ENCODE measurements at places on chromosomes 5 and 9.

DNA sequence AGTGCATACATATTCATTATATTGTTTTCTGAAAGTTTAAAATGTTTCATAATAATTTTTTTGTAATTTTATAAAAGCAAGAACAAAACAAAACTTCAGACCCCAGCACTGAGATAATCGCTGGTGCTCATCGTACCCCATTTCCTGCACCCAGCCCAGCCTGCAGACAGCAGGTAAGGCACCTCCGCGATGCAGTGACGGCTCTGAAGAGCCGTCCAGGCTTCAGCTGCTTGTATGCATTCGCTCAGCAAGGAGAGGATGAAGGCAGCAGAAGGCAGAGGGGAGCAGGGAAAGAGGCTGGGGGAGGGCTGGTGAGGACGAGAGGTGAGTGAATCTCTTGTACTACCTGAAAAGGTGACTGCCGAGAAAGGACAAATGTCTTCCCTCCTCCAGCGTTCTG is 153.5 kb downstream of the TTLL11 start:
- DNase-seq = no peak

GRCh38 chr9:88661759-88662158 is 126.8 kb downstream of the NXNL2 start:
- no peak for DNase-seq

GRCh38 chr9:6897207-6897822 is 139.5 kb downstream of the KDM4C start:
- DNase-seq = no peak

DNA sequence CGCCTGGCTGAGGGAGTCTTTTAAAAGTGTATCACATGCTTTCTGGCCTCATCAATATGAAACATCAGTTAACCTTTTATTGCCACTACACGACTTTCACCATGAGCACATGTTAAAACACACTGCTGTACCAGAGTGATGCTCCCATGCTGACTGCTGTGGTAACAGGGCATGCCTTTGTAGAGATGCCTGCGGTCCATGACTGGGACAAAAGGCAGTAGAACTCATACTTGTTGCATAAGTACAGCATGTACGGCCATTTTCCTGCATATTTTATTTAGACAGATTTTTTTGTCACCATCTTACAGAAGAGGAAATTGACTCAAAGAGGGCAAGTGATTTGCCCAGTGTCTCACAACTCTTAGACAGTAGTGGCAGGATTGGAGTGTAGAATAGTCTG is 105.7 kb upstream of the ADAMTSL1 start:
- DNase-seq = peak; percentile 61

DNA sequence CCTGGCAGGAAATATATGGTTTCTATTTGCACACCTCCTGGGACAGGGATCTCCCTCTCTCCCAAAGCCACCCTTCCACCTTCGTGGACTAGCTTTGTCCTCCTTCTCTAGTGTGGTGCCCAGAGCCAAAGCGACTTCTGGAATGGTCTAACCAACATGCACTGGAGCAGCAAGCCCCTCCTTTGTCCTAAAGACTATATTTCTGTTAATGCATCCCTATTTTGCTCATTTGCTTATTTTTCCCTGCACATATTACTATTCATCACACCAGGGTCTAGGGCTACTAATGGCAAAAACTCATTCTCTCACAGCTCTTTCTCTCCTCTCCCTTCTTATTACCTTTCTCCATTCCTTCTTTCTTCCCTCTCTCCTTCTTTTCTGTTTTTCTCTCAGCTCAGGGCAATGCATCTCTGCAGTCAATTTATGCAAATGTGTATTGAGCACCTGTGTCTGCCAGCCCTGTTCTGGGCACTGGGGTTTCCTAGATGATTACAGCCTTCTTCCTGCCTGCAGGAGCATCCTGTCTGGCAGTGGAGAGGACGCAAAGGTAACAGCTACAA is 2.8 kb upstream of the NEURL1B start:
- no peak for DNase-seq

DNA sequence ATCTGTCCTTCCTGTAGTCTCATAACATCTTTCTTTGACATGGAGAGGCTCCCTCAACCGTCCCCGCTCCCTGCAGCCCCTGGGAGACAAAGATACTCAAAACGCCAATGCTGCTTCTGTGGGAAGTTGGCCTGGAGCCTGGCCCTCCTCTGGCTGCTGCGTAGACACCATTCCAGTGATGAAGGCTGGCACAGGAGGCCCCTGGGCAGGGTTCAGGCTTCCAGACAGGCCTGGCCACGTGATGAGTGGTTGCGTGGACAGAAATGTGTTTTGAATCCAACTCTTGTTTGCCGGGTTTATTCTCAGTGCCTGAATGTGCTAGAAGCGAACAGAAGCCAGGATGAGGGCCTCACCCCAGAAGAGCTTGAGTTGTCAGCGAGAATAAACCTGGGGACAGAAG is 43.2 kb upstream of the NKX2-5 start:
- no peak for DNase-seq

DNA sequence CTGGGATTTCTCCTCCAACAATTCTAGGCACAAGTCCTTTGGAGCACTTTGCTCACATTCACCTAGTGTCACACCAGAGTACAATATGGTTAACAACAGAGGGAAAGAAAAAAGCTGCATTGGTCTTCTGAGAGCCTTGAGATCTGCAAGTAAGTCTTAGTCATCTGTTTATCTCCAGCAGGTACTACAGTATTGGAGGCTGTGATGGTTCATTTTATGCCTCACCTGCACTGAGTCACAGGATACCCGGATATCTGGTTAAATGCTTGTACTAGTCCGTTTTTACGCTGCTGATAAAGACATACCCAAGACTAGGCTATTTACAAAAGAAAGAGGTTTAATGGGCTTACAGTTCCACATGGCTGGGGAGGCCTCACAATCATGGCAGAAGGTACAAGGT is 525.0 kb downstream of the NR2F1-AS1 start:
- no peak for DNase-seq

DNA sequence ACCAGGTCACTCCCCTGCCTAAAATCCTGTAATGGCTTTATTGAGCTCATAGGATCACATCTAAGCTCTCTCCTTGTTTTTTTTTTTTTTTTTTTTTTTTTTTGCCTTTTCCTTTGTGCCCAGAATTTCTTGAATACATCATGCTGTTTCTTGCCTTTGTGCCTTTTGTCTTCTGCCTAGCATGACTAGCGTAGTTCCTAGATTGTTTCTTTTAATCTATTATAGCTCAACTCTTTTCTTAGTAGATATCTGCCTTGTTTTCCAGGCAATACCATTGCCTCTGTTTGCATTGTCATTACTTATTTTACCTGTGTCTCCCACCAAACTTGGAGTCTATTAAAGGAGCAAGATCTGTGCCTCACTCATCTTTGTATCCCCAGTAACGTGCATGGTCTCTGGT is 106.1 kb upstream of the C9orf72 start:
- DNase-seq = no peak

- peak; percentile 77 for DNase-seq
Measured at GRCh38 chr5:53543401-53543800, 17.0 kb upstream of the NDUFS4 start.

DNA sequence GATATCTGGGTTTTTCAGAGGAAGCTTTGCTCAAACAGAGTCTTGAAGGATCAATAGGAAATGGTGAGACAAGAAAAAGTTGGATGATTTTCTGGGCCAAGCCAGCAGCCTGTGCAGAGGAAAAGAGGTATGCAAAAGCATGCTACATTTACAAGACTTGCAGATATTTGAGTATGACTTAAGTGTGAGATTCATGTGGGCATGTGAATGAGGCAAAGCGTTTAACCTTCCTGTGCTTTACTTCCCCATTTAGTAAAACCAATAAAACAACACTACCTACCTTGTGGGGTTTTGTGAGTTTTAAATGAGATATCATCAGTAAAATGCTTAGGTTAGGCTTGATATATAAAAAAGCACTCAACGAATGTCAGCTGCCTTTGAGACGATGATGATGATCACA is 58.1 kb downstream of the PIP5K1B start:
- no peak for DNase-seq

GRCh38 chr5:142829801-142830220 is 59.6 kb downstream of the ARHGAP26 start:
- DNase-seq = peak; percentile 69

DNA sequence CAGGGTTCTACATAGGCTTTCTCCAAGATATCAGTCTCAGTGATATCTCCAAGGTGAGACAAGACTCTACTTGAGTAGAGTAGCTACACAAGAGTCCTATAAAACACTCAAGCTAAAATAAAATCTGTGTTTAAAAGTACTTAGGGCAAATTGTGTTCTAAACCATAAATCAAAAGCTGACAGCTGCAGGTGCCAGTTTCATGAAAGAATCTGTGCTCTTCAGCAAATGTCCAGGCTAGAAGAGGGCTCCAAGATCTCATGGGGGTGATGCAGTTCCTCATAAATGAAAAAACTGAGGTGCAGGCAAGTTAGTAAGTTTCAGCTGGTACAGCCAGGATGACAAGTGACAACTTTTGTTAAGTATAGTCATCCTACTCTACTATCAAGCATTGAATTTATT is 142.8 kb upstream of the TNPO1 start:
- no peak for DNase-seq

- no peak for DNase-seq
Measured at GRCh38 chr5:88842784-88843183, 40.2 kb downstream of the MEF2C start.

GRCh38 chr5:1734908-1735289 is 64.7 kb downstream of the MRPL36 start:
- DNase-seq = no peak

- no peak for DNase-seq
Measured at GRCh38 chr5:132489051-132489770, 1.4 kb downstream of the IRF1 start.

GRCh38 chr5:16600946-16601345 is 15.9 kb downstream of the RETREG1 start:
- no peak for DNase-seq

- no peak for DNase-seq
Measured at GRCh38 chr9:31637265-31637664, 747.2 kb upstream of the ACO1 start.

GRCh38 chr5:6197427-6197826 is 180.9 kb downstream of the MED10 start:
- no peak for DNase-seq
